ENCODE measurements at places on chromosomes 1 and 21.

GRCh38 chr1:178501705-178502329, 5.1 kb upstream of the CLEC20A start:
- peak; percentile 70 for DNase-seq

- no peak for DNase-seq
Observed at GRCh38 chr1:210901981-210902770, 231.8 kb downstream of the KCNH1 start.

GRCh38 chr21:42319376-42319775, 4.2 kb upstream of the TFF3 start:
- no peak for DNase-seq

GRCh38 chr1:86436041-86436440, 12.1 kb downstream of the CLCA2 start:
- DNase-seq: no peak

- DNase-seq: no peak
Observed at GRCh38 chr1:68421350-68421749, 28.4 kb downstream of the RPE65 start.

All from ovary (tissue), 10 donors.